ENCODE measurements at places on chromosomes 6 and 20.

- no peak for DNase-seq
These were observed 1.9 kb upstream of the BACH2 start for GRCh38 chr6:90298459-90299053.

DNA sequence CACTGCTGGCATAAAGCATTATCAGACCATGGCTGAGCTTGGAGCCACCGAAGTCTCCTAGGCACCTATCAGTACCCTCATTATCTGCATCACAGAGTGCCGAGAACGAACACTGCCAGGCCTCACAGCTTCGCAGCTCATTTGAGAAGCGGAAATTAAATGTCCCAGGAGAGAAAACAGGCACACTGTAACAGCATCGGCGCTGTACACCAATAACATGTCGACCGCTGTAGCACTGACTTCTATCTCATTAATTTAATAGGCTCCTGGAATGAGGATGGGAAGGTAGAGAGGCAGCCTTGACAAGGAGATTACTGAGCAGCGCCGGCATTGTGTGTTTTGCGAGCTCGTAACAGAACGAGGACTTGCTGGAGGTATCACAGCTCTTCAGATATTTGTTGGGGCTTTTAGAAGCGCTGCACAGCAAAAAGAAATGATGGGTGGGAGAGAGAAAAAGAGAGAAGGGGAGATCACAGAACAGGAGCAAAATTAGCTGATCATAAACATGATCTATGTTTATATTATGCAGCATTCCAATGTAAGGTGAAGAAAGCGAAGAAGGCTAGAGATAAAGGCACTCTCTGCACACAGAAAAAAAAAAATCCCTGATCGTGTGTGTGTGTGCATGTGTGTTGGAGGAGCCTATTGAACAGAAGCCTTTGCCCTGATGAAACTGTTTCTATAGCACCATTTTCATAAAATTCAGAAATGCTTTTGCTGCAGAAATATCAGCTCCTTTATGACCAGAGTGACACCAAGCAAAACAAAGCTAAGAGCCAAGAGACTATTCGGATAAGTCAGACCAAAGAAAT is 29.2 kb downstream of the ID4 start:
- DNase-seq: no peak

GRCh38 chr6:107106165-107106564 is 9.2 kb downstream of the BEND3 start:
- no peak for DNase-seq

DNA sequence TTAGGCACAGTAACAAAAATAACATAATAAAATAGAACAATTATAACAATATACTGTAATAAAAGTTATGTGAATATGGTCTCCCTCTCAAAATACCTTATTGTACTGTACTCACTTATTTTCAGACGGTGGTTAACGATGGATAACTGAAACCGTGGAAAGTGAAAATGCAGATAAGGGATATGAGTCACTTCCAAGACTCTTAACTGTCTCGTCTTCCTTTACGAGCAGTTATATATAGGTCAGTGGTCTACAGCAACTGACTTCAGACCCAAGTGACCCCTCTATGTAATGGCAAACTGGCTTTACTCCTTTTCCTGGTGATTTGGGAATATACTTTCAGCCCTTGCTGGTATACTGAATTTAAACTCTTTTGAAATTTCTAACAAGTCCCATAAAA is 261.4 kb downstream of the SLC35F1 start:
- DNase-seq: no peak

DNA sequence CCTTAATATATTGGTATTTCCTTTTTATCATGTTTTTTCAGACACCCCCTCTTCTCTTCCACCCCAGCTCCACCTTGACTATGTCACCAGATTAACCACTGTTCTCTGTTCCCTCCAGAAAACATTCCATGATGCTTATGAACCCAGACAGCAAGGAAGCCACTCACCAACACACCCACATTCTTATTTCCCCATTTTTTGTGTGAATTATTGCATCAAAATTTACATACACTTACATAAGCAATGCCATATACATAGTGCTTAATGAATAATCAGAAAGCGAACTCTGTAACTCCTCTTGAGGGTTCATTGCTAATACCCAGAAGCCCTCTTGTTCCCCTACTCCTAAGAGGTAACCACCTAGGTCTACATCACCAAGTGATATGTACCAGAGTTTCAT is 182.3 kb upstream of the CDYL start:
- DNase-seq: no peak

- no peak for DNase-seq
These were observed 27.8 kb downstream of the THBS2 start for GRCh38 chr6:169225887-169226286.

DNA sequence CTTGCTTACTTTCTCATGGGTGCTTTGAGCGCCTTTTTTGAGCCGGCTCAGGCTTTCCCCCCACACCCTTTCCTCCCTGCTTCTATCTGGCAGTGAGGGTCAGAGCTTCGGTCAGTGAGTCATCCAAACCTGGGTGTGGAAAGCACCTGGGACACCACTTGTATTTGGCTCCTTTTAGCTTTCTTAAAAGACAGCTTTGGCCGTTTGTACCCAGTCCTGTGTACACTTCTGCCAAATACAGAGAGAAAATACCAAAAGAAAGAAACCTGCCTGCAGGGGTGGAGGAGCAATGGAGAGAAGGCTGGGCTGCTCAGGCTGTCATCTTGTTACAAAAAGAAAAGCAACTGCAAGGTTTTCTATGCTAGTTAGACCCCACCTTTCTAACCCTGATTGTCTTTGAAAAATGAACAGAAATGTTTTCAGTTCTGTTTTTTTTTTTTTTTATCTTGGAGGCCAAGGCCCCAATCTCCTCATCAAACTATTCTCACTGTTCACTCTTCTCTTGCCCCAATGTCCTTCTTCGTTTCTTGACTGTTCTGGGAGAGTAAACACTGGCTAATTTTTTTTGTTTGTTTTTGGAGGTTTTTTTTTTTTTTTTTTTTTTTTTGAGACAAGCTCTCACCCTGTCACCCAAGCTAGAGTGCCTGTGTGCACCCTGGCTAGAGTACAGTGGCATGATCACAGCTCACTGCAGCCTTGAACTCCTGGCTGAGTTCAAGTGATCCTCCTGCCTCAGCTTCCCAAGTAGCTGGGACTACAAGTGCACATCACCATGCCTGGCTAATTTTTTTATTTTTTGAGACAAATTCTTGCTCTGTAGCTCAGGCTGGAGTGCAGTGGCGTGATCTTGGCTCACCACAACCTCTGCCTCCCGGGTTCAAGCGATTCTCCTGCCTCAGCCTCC is 76.4 kb downstream of the SSR1 start:
- no peak for DNase-seq

- DNase-seq: no peak
These were observed 19.2 kb downstream of the RRAGD start for GRCh38 chr6:89392823-89393222.

- no peak for DNase-seq
These were observed 57.7 kb downstream of the PDE10A start for GRCh38 chr6:165605182-165605875.

GRCh38 chr6:85795945-85796344 is 153.3 kb upstream of the SYNCRIP start:
- no peak for DNase-seq

DNA sequence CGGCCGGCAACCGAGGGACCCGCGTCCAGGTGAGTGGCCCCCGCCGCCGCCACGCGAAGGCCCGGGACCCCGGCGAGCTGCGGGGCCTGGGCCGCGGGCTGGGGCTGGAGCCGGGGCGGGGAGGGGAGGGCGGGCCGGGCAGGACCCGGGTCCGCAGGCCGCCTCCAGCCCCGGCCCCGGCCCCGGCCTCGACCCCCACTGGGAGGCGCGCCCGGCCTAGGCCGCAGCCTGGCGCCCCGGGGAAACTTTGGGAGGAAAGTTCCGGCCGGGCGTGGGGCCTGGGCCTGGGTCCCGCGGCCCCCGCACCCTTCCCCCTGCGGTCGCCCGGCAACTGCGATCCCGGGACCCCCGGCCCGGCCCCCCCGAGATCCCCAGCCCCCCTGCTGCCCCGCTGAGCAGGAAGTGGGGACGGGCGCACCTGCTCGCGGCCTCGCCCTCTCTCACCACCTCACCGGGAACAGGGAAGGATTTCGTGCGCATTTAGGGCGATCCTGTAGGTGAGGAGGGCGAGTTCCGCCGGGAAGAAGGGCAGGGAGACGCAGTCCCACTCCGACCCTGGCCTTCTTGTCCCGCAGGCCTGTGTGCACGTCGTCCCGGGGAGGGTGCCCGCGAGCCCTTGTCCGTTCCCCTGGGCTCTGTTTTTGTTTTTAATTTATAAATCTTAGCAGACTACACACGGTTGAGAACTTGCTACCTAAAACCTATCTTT is 402 bp downstream of the OSBPL2 start:
- DNase-seq: no peak

DNA sequence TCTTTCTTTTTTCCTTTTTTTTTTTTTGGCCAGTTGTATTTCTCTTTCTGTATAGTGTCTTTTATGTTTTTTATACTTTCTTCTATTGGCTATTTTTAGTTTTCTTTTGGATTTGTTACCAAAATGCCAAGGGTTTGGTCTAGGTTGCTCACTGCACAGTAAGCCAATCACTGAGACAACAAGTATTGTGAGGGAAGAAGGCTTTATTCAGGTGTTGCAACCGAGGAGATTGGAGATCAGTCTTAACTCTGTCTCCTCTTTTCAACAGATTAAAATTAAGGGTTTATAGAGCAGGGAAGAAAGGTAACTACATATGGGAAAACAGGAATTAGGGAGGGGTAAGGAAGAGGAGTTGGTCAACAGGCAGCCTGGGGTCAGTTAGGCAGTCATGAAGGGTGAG is 10.1 kb upstream of the TRIM26 start:
- no peak for DNase-seq

- DNase-seq: peak; percentile 25
These were observed 2.5 kb downstream of the RSPO3 start for GRCh38 chr6:127120787-127121636.

- no peak for DNase-seq
These were observed 125.0 kb upstream of the LAMA2 start for GRCh38 chr6:128757961-128758360.

DNA sequence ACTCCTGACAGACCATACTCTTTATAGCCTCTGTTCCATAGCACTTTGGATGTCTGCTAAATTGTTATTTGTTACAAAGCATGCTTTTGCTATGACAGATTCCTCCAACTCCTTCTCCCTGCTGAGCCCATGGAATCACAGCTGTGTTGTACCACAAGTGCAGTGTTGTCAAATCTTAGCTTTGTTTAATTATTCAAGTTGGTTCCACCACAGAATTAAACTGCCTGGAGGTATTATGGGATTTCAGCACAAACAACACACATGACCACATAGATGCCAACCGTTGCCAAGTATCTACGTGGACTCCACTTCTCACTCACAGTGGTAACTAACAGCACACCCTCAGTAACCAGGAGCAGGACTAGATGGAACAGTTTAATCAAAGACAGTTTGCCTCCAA is 32.7 kb upstream of the MARCKS start:
- no peak for DNase-seq

- no peak for DNase-seq
These were observed 56.1 kb downstream of the GJA1 start for GRCh38 chr6:121491576-121491975.

GRCh38 chr6:101633081-101633480 is 239.6 kb downstream of the GRIK2 start:
- DNase-seq: no peak

DNA sequence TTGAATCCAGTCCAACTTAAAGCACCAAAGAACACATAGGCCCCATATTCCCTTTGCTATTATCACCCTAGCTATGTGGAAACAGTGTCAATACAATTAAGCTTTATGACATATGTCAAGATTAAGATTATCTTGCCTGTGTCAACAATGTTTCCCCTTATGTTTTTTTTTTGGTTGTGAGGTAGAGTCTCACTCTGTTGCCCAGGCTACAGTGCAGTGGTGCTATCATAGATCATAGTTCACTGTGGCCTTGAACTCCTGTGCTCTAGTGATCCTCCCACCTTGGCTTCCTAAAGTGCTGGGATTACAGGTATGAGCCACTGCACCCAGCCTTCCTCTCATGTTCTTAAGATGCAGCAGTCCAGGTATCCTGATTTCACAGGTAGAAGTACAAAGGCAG is 17.8 kb downstream of the AFG1L start:
- no peak for DNase-seq

DNA sequence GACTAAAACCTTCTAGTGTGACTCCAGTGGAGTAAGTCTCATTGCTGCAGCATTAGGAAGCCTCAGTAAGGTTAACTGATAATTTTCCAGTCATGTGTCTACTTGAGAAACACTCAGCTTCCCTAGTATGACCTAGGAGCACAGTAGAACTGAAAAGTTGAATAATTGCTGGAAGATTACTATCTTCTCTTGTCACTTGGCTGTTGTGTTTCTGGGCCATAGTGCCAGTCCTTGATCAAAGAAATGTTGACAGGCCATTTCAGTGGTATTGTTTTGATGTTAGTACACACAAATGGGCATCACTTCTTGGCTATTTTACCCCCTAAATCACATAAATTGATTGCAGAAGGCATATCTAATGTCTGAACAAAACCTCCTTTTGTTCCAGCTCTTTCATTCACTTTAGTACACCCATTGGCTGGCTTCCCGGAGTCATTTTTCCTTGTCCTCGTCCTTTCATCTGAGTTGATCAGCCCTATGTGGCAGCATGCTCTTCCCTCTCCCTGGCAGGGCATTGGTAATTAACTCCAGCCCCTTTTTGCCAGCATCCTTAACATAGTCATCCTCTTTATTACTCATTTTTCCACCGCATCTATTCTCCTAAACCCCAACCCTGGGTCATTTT is 6.0 kb downstream of the ENPP3 start:
- no peak for DNase-seq

DNA sequence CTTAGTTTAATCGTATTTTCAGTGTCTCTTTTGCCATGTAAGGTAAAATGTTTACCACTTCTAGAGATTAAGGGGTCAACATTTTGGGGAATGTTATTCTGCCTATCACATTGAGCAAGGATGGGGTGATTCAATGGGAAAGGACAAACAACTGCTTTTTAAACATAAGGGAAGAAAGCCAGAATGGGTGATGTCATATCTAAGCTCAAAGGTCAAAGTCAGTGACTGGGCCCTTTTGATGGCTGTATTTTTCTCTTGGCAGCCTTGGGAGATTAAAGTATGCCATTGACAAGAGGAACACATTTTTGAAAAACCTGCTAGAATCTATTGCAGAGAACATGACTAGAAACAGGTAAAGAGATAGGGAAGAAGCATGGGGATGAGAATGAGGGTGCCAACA is 477.3 kb upstream of the IRAK1BP1 start:
- DNase-seq: no peak

- no peak for DNase-seq
These were observed 38.9 kb downstream of the MGME1 start for GRCh38 chr20:18007534-18008292.

- DNase-seq: no peak
These were observed 54.0 kb downstream of the PREP start for GRCh38 chr6:105348897-105349296.

- DNase-seq: no peak
These were observed 119.7 kb downstream of the BCKDHB start for GRCh38 chr6:80226151-80226550.

- DNase-seq: no peak
These were observed 36.8 kb downstream of the NDRG3 start for GRCh38 chr20:36709126-36709525.

DNA sequence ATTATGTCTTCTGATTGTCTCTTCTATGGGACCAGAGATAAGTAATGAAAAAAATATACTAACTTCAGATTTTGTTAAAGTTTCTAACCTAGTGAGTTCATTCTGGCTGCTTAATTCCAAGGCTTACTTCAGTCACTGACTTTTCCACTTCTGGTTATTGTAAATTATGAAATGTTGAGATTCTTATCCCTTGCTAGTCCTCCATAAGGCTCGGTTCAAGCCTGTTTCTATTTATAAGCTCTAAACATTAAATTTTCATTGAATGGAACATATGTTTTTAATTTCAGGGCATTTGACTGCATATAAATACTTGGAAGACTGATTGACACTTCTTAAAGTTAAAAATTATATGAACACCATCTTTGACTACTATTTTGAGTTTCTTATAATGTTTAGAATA is 23.6 kb upstream of the NKAIN2 start:
- DNase-seq: no peak

All from stimulated activated CD4-positive, alpha-beta T cell treated with anti-CD3 and anti-CD28 coated beads, Interleukin-1b, Interleukin-23, amount 100 ng/mL, for 1 hour (primary cell).